ENCODE measurements at places on chromosomes 3 and 15.

GRCh38 chr3:119945291-119945690 lies 149.0 kb downstream of the GSK3B start:
- DNase-seq: no peak

GRCh38 chr3:149487598-149488197 lies 13.2 kb downstream of the TM4SF4 start:
- no peak for DNase-seq

GRCh38 chr3:58567251-58567515 lies 10.0 kb downstream of the FAM107A start:
- no peak for DNase-seq

DNA sequence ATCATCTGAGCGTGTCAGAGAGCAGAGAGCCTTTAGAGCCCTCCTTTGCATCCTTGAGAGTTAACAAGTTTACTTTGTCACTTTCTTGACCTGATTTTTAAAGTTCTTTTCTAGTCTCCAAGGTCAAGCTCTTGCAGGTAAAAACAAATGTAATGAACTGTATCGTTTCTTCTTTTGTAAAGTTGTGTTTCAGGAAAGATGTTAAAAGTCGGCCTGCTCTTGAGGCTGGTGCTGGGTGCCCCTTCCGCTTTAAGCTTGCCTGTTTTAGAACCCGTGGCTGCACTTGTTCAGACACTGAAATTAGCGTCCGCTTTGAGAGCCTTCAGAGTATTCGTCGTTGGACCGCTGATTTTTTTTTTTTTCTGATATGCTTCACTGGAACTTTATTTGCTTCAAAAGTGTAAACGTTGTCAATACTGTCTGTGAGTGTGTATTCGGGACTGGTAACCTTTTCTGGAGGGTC lies 52.6 kb upstream of the ULK4 start:
- no peak for DNase-seq

- DNase-seq: peak; percentile 81
These were observed 73.0 kb downstream of the FILIP1L start for GRCh38 chr3:100041328-100041749.

GRCh38 chr15:52200831-52201365 lies 9.7 kb upstream of the GNB5 start:
- no peak for DNase-seq

GRCh38 chr3:108698461-108698860 lies 58.7 kb downstream of the RETNLB start:
- no peak for DNase-seq

- DNase-seq: no peak
These were observed 256.2 kb downstream of the RORA start for GRCh38 chr15:60972866-60973265.

DNA sequence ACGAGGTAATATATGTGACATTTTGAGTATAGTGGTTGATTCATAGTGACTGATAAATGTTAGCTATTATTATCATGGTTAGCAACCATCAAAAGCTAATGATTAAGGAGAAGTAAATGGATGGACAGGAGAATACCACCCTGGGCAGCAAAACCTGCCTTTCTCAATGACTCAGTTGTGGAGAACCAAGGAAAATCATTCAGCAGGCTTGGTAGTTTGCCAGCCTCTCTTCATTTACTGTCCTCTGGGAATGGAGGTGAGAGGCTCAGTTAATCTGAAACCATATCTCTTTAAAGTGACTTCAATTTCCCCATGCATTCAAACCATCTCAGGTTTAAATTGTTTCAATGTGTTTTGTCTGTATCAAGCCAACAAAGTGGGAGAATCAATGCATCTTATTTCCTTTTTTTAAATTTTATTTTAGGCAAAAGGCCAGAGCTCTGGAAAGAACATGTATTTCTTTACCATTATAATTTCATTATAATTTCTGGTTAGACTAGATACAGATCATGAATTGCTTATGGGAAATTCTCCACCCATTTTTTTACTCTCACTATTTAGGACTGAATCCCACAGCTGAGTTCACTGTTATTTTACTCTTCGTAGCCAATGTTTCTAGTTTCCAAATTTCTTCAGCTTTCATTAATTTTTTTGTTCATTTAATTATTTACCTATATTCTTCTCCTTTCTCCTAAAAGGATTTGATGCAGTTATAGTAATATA lies 2.7 kb downstream of the TM4SF18 start:
- no peak for DNase-seq

DNA sequence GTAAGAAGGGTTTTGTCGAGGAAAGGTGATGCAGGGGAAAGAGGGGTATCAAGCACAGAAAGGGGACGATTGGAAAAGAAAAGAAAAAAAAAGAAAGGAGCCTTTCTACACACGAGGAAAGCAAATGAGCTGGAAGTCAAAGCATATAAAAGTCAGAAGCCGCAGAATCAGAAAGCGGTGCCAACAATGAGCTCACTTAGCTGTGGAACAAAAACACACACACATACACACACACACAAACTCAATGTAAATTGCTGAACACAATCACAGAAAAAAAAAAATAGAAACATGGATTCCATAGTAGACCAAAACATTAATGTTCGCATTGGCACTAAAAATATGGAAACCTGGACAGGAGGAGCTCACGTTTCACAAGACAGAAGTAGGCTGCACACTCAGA lies 63.4 kb upstream of the FEZF2 start:
- no peak for DNase-seq

DNA sequence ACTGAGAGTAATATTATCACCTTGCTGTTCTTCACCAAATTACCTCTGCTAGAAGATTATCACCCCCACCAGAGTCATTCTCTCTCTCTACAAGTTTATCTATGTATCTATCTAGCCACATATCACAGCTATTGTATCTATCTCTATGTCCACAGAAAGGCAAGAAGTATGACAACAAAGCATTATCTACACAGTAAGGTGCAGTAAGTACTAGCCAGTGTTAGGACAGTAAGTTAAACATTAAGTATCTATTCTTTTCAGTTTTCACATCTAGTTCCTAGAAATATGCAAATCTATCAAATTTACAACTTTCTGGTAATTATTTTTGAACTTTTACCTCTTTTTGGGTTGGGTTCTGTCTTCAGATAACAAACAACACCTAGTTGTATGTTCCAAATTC lies 26.5 kb upstream of the XXYLT1 start:
- no peak for DNase-seq

DNA sequence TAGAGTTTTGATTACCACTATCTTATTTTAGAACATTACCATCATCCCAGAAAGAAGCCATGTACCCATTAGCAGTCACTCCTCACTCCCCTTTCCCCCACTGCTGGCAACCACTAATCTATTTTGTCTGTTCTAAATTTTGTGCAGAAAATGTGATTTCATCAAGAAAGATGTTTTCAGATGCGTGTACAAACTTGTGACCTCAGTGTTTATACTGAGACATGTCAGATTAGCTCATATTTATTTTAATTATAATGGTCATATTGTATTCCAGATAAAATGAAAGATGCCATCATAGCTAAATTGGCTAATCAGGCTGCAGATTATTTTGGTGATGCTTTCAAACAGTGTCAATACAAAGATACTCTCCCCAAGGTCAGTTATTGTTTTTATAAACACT lies 27.8 kb downstream of the PDCD6IP start:
- DNase-seq: no peak

DNA sequence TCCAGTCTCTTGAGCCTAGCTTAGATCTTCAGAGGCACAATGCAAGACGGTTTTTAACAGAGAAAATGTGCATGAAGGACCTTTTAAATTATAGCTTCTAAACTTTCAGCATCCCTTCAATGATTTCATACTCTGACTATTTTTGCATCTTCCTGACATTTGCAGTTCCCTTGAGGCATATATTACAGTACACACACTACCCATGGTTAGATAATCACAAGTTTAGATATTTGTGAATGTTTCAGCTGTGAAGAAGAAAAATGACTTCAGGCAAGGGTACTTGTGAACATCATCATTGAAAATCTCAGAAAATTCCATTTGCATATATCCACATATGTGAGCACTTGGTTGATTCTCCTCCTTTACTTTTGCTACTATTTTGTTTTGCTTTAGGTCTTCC lies 341.5 kb downstream of the ROBO2 start:
- no peak for DNase-seq

- DNase-seq: no peak
These were observed 29.2 kb downstream of the RLBP1 start for GRCh38 chr15:89192136-89192535.

- no peak for DNase-seq
These were observed 22.8 kb upstream of the ZBTB38 start for GRCh38 chr3:141345528-141345927.

DNA sequence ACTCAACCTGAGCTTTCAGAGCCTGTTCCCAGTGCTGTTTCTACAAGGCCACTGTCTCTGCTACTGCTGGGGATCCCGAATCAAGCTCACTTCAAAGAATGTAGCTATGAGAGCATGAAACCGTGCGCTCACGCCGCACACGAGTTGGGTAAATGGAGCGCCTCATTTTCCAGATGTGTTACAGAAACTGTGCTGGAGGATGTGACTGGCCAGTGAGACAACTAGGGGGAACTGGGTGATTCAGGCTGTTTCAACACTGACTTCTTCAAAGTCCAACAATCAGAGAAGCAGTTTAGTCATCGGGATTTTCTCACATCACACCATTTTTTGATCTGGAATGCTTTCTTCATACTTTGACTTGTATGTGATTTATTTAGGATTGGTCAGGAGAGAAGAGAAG lies 3.5 kb downstream of the ZNF710 start:
- DNase-seq: peak; percentile 78

- DNase-seq: no peak
These were observed 730.6 kb upstream of the NECTIN3 start for GRCh38 chr3:110341047-110341446.

GRCh38 chr15:59322056-59322759 lies 50.5 kb downstream of the MYO1E start:
- no peak for DNase-seq

DNA sequence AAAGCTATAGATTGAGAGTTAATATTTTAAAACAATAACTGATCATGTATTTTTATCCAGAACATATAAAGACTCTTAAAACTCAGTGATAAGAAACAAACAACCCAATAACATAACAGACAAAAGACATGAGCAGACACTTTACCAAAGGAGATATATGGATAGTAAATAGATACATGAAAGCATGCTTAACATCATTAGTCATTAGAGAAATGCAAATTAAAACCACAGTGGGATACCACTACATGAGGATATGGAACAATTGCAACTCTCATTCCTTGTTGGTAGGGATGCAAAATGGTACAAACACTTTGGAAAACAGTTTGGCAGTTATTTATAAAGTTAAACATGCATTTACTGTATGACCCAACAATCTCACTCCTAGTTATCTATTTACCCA lies 95.0 kb downstream of the IQCH start:
- DNase-seq: no peak

DNA sequence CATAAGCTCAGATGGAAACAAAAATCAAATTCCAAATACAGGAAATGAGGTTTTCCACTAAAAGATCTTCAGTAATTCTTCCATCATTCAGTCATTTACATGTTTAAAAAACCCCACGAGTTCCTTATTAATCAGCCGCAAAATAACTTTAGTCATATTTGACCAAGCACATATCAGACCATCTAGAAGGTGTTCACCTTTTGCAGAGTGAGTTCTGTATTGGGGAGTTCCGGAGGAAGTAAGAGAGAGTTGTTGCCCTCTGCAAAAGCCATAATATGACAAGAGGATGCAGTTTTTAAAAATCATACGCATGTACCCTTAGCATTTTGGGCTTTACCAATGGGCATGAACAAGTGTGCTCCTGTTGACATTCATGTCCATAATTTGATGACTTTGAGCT lies 61.6 kb downstream of the CCR1 start:
- no peak for DNase-seq

- no peak for DNase-seq
These were observed 57.1 kb downstream of the IQCH start for GRCh38 chr15:67311731-67312130.

GRCh38 chr3:42699511-42699971 lies 3.1 kb downstream of the HHATL start:
- no peak for DNase-seq

DNA sequence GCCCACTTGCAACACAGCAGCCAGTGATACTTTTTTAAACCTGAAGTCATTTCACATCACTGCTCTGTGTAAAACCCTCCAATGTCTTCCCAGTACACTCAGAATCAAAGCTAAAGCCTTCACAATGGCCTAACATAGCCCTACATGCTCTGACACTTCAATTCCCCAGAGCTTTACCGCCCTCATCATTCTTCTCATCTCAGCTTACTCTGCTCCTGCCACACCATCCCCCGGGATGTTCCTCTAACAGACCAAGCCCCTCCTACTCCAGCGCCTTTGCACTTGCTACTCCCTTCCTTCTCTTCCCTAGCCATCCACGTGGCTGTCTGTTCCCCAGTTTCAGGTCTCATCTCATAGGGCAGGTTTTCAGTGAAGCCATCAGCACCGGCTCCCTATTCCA lies 194.0 kb downstream of the SSR3 start:
- no peak for DNase-seq

GRCh38 chr15:99702895-99703602 lies 30.2 kb downstream of the LYSMD4 start:
- no peak for DNase-seq

DNA sequence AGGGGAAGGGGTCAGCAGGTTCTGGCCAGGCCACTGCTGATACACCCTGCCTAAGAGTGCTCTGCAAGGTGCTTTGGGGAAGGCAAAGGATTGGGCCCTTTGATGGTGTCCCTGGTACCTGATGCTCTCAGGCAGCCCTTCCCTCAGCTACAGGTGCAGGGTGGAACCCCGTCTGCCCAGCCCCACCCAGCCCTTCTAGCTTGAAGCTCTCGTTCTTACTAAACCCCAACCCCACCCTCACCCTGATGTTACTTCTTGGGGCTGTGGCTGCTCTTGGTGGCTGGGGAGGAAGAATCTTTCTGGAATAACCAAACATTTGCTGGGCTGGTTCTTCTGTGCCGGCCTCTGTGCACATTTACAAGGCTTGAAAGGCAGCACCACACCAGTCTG lies 6.4 kb downstream of the GNAI2 start:
- DNase-seq: no peak

- no peak for DNase-seq
These were observed 41.7 kb downstream of the KIF15 start for GRCh38 chr3:44803298-44803697.

DNA sequence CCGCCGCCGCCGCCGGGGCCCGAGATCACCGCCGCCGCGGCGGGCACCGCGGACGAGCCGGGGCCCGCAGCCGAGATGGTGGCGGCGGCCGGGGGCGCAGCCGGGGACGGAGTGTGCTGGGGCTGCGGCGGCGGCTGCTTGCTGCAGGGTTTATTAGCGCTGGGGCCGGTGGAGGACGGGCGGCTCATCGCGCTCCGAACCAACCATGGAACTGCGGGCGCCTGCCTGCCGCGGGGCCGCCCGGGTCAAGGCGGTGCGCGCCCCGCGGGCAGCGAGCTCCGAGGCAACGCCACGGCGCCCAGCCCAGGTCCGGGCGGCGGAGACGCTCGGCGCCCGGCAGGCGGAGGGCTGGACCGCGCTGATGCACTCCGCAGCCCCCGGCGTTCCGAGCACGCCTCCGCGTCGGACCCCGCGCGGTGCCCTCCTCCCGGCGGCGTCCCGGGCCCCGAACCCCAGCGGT lies 277 bp downstream of the SIAH2 start:
- DNase-seq: no peak

Data from fibroblast of the conjunctiva (primary cell).